ELF-1 (cell line): ENCODE measurements at places on chromosomes 12 and 14.
A peak's percentile ranks its signal among the peaks of the same experiment; 100 is the strongest.

- DNase-seq: no peak
Measured at GRCh38 chr12:29398495-29398894, 17.5 kb upstream of the ERGIC2 start.

DNA sequence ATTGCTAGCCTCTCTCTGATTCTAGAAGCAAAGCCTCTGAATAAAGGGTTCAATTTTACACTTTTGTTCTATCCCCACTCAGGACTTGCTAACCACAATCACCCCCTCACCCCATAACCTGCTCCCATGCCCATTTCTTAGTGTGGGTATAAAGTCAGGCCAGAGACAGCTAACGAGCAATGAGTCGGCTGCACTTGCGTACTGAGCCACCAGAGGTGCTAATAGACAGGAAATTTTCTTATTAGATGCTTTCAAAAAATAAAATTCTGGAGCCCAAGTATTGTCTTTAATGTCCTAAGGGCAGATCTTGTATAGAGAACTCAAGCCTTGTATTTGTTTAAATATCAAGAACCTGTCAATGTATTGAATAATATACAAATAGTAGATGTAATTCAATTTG, 256.9 kb downstream of the SYT1 start:
- DNase-seq: peak; percentile 5

DNA sequence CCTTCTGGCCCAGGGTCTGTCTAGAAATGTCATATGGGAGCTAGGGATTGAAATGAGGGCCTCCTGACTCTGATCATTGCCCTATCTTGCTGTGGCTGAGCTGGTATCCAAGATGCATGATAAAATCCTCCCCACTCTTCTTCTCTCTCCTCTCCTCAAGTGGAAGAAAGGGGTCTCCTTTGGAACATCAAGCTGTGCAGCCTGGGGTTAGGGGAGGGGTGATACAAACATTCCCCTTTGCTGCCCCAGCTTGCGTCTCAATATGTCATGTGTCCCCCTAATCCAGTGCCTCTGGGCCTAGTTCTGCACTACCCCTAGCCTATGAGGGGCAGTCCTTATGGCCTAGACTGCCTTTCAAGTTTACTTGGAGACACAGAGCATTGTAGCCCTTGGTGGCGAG, 8.5 kb downstream of the RDH16 start:
- no peak for DNase-seq

DNA sequence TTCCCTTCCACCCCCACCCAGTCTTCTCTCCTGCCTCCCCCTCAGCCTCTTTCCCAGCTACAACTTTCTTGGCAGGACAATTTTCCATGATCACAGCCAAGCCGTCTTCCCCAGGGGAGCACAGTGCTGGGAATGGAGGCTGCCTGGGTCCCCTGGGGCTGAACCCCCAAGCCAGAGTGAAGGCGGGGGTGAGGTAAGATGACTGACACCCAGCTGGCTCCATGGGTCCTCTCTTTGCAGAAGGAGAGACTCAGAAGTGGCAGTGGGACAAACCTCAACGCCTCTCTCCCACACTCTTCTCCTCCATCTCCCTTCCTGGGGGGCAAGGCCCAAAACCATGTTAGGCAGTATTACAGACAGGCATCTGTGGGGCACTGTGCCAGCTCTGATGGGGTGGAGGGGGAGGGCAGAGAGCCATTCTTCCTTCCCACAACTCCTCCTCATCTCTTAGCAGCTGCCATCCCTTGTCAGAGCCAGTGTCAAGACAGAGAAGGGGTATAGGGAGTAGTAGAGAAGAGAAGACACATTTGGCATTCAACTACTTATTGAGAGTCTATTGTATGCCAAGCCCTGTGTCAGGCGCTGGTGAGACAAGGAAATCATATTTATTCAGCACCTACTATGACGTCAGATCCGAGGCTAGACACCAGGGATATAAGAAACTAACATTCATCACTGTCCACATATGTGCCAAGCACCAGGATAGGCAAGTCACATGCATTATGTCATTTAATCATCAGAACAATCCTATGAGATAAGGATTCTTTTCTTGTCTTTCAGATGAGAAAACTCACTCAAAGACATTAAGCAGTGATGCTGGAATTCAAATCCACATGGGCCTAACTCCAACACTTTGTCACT, 3.6 kb downstream of the ITGA7 start:
- no peak for DNase-seq

GRCh38 chr14:75399843-75400775, 27.7 kb upstream of the JDP2 start:
- DNase-seq: peak; percentile 42

GRCh38 chr12:29023436-29024076, 125.5 kb upstream of the FAR2 start:
- DNase-seq: peak; percentile 27

- DNase-seq: no peak
Measured at GRCh38 chr12:24730489-24730896, 218.4 kb downstream of the BCAT1 start.

DNA sequence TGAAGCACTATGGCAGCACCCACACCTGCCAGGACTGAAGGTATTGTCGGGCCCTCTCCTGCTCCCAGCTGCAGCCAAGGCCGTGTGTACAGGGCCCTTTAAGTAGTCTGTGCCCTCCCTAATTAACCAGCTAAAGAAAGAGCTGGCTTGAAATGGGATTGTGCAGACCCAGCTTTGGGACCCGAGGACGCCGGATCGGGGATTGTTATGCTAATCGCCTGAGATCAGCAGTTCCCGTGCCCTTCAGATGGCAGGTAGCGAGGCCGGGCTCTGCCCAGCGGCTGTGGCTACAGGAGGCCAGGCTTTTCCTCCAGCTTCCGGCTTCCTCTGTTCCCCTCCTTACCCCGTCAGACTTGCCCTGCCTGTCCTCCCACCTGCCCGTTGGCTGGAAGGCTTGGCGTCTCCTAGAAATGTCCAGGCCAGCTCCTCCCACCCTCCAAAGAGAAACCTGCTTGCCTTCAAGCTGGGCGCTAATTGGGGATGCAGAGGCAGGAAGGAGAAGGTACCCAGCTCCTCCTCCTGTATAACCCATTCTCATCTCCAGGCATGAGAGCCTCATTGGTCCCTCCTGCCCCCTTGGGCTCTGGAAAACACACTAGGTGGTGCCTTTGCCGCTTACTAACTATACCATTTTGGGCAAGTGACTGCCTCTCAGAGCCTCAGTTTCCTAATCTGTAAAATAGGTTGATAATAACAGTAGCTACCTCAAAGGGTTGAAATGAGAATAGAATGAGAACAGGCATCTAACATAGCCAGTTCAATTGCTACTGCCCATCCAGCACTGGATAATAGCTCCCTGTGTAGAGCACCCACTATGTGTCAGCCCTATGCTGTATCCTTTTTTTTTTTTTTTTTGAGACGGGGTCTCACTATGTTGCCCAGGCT, 25.8 kb upstream of the MSI1 start:
- peak; percentile 96 for DNase-seq

- DNase-seq: no peak
Measured at GRCh38 chr12:49165114-49165513, 23.8 kb downstream of the TUBA1A start.

DNA sequence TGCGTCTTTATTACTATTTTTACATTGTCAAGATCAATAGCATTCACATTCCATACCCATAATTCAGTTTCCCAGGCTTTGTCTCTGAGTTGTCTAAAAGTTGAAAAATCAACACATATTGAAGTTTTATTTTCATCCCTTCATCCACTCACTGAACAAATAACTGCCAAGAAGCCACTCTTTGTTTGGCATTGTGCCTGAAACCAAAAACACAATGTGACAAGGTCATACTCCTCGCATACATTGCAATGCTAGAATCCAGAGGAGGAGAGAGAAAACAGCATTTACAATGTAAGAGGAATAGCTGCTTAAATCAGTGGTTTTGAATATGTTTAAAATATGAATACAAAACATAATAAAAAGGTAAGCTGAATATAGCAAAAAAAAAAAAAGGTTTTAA, 71.8 kb downstream of the CCDC60 start:
- no peak for DNase-seq
